Occipital lobe (tissue), 3 donors: ENCODE measurements at places on chromosomes 2 and 18.

DNA sequence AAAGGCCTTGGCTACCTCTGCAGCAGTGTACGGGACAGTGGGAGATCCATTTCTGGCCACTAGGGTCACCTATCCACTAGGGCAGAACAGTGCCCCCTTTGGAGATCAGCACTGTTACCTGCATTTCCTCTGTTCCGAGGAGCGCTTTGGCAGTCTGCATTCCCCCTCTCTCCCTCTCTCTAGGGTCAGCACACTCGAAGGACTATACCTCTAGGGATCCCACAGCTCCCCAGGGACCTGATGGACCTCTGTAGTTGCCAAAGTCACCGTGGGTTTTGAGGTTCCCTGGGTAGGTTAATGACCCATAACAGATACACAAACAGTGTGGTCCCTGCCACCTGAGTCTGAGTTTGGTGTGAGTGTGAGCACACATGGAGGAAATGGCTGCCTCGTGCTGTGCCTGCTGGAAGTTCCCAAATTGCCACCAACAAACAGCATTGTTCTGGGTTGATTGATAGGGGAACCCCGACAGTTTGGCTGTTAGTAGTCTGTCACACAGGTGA lies 99.8 kb upstream of the VWC2L start:
- no peak for DNase-seq

DNA sequence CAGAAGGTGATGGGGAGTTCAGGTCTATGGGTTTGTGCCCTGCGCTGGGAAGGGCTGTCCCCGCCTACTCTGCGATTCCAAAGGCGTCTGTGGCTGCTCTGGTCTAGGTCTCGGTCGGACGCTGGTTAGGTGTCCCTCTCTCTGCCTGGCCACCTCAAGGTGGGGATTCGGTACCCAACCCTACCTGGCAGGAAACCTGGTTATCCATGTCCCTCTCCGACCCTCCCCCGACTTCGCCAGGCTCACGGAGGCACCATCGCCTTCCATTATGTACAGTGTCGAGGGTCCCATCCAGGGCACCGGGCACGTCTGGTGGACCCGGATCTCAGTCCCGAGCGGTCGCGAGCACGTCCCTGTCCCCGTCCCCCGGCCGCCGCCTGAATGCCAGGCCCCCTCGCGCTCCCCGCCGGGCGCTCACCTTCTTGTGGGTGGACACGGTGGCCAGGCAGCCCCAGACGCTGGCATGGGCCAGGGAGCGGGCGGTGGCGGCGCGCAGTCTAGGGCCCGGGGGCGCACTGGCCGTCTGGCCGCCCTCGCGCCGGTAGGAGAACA lies 628 bp downstream of the CREG2 start:
- DNase-seq = no peak

DNA sequence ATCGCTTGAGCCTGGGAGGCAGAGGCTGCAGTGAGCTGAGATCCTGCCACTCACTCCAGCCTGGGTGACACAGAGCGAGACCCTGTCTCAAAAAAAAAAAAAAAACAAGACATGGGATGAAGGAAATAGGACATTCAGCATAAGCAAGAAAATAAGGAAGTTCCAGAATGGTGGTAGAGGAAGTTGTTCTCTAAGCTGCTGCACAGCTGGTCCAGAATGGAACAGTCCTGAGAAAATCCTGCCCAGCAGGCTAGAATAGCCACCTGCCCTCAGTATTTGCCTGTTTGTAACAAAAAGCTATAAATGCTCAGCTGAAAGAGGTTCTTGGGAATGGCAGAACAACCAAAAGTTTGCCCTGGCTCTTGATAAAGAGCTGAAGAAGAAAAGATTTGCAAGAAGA lies 11.1 kb upstream of the MAPRE3 start:
- DNase-seq = no peak

- no peak for DNase-seq
Observed at GRCh38 chr2:239978411-239978810, 46.7 kb downstream of the NDUFA10 start.

DNA sequence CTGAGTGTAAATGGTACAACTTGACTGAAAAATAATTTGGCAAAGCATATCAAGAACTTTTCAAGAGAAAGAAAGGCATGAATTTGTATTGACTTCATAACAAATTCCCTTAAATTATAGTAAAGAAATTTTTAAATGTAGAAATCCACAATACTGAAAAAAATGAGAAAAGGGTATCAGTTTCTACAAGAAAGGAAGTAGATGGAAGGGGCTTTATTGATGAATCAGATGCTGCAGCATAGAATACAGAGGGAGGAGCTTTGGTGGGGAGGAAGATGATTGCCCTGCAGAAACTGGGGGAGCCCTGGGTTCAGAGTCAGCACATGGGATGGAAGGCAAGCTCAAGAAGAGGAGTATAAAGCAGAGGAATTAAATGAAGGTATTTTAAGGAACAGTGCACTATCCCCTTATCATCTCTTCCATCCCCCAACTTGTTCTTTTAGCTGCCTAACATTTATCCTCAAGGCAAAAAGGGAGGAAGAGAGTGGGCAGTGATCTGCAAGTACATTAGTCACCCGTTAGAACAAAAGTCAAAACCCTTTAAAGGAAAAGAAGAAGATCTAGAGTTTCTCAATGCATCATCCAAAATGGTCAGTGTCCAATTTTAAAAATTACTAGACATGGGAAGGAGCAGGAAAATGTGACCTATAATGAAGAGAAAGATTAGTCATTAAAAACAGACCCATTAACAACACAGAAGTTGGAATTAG lies 77.7 kb downstream of the KCTD18 start:
- no peak for DNase-seq

DNA sequence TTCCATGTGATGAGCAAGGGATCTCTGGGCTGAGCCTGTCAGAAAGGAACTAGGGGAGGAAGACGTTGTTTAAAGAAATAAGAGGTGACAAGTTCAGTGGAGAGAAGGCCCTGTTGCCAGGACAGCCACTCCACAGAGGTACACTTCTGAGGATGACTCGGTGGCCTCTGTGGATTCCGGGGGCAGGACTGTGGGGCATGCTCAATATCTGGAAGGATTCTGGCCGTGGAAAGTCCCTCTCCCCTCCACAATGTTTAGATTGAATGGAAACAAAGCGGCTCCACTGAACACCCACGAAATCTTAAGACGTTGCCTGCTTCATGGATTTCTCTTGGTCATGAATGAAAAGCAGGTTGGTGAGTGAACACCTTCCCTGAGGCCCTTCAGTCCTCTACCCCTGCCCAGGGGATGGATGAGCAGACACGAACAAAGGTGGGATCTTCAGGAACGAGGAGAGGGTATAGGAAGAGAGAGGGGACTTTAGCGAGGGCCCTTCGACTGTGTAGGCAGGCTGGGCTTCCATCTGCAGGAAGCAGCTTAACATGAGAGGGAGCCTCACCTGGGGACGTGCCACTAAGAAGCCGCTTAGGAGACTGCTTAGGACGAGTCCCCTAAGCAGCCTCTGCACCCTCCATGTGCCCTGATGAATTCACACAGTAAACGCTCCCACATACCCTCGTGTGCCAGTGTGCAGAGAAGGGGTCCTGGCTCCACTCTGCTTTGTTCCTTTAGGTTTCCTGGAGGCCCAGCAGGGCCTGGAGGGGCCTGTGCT lies 1.9 kb downstream of the NTSR2 start:
- DNase-seq = no peak

DNA sequence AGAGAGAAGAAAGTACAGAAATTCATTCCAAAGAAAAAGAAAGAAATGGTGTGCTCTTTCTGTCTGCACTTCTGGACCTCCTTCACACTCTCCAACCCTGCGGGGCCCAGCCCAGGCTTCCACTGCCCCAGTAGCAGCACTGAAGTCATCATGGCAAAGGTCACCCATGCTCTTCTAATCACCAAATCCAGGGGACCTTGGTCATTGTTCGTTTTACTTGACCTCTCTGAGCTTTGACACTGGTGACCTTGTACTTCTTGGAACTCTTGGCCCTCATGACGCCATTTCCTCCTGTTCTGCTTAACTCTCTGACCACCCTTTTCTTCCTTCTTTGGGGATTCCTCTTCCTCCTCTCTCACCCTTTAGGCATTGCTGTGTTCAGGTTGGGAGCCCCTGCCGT lies 105.6 kb downstream of the SMAD7 start:
- DNase-seq = no peak

- DNase-seq = no peak
Observed at GRCh38 chr18:394262-394986, 106.1 kb downstream of the COLEC12 start.

GRCh38 chr18:39607034-39607433 lies 2041.4 kb upstream of the CELF4 start:
- DNase-seq = no peak

GRCh38 chr2:121634354-121635307 lies 14.6 kb downstream of the CLASP1 start:
- no peak for DNase-seq

GRCh38 chr2:56754066-56754615 lies 570.4 kb downstream of the CCDC85A start:
- no peak for DNase-seq
